CD8-positive, alpha-beta memory T cell (primary cell): ENCODE measurements at places on chromosomes 3 and 15. TPM values are rescaled to one million over a fixed set of nuclear protein-coding genes. Genes with fewer than 3 reads are reported as not detected.

Gene FBXO40
- not detected for polyA plus RNA-seq

Gene CFAP100
- polyA plus RNA-seq, result not detected

Gene ST6GAL1
- polyA plus RNA-seq, result 139 TPM

Gene CRABP1
- polyA plus RNA-seq, result not detected

Gene SATB1
- 89.6 TPM for polyA plus RNA-seq

Gene PARP15
- polyA plus RNA-seq, result 8.5 TPM

Gene WDR82
- 133 TPM for polyA plus RNA-seq

Gene IQCF5
- not detected for polyA plus RNA-seq

Gene SLC51B
- not detected for polyA plus RNA-seq

GRCh38 chr3:244041-244440, 47.5 kb downstream of the CHL1 start:
- DNase-seq, result no peak

GRCh38 chr3:119291062-119291700, 3.0 kb upstream of the ARHGAP31 start:
- no peak for DNase-seq

- no peak for DNase-seq
Measured at GRCh38 chr3:6985848-6986247, 124.9 kb downstream of the GRM7 start.

DNA sequence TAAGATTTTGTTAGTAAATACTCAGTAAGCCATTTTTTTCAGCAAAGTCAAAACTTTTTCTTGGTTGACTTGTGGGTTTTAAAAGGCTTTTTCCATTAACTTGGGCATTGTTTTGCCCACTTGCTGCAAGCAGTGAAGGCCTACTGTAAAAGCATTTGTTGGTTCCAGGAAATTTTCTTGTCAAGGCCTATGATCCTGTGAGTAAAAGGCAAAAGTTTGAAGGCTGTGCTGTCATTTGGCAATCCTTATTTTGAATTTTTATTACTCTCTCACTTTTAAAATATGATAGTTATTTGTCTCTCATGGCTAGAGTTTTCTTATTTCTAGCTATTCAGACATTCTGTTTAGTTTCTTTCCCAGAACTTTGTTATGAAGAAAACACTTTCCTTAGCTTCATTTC, 13.0 kb downstream of the P2RY12 start:
- no peak for DNase-seq

- DNase-seq, result peak; percentile 6
Measured at GRCh38 chr3:177777699-177778098, 580.4 kb upstream of the TBL1XR1 start.

GRCh38 chr3:127666676-127667075, 6.1 kb upstream of the ABTB1 start:
- no peak for DNase-seq

GRCh38 chr15:77720655-77721054, 87.9 kb upstream of the LINGO1 start:
- DNase-seq, result no peak

DNA sequence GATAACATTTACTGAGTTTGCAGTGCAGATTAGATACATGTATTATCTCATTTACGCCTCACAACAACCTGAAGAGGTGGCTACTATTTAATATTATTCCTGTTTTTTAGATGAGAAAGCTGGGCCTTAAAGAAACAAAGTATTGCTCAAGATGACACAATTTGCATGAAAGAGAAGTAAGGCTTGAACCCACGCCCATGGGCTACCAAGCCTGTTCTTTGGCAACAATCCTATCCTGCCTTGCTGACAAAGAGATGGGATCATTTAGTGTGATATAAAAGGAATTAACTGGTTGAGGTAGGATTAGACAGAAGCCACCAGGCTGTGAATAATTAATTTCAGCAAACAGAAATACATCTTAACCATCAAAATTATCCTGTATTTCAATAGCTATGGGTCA, 9.2 kb upstream of the LDHAL6B start:
- DNase-seq, result no peak

GRCh38 chr3:35201211-35201610, 438.1 kb upstream of the ARPP21 start:
- DNase-seq, result no peak

- no peak for DNase-seq
Measured at GRCh38 chr3:190655933-190656332, 142.0 kb downstream of the IL1RAP start.

- no peak for DNase-seq
Measured at GRCh38 chr15:89362203-89363101, 27.8 kb upstream of the POLG start.

DNA sequence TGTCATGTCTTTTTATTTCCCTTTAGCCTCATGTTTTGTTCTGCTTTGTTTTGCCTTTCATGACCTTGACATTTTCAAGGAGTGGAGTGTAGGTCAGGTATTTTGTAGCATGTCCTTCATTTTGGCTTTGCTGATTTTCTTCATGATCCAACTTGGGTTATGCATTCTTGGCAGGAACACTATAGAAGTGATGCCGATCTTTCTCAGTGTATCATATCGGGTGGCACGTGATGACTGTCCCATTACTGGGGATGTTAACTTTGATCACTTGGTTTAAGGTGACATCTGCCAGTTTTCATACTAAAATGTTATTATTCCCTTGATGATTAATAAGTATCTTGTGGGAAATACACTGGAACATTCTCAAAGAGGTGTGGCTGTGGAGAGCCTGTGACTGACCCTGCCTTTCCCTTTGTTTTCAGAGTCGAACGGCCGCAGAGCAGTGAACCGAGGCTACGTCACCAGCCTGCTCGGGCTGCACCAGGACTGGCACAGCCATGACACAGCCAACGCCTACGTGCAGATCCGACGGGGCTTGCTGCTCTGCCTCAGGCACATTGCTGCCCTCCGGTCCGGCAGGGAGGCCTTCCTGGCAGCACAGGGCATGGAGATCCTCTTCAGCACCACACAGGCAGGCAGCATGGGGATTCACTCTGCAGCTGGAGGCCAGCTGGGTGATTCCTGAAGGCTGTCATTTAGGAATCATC, 167.7 kb downstream of the AGBL1 start:
- no peak for DNase-seq

GRCh38 chr15:31597466-31597865, 270.8 kb downstream of the KLF13 start:
- no peak for DNase-seq

DNA sequence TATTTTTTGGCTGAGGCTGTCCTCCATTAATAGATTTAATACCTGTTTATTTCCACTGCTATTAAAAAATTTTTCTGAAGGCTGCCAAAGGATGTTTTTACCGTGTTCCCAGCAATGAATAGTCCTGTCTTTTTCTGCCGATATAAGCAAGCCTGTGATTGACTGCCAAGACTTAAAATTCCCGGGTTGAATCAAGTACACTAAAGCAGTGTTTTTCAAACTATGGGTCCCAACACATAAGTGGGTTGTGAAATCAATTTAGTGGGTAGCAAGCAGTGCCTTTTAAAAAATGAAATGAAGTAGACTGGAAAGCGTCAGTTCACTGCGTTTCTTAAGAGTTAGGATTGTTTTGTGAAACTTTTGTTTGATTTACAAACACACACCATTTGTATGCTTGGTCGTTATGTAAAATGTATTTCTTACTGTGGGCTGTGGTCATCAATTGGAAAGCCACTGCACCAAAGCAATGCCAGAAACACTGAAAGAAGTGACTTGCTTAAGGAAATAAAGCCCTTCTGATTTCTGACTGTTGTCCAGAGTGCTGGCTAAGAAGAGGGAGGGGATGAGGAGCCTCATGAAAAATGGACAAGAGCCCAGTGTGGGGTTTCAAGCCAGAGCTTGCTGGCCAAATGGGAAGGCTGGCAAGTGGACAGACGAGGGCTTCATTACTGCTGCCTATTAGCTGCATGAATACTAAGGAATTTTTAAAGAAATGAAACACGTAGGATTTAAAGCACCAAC, 206.0 kb downstream of the THRB start:
- no peak for DNase-seq

GRCh38 chr15:101305820-101306255, 10.8 kb upstream of the SNRPA1 start:
- no peak for DNase-seq

- DNase-seq, result no peak
Measured at GRCh38 chr3:159418571-159419526, 569.8 kb upstream of the IL12A start.

DNA sequence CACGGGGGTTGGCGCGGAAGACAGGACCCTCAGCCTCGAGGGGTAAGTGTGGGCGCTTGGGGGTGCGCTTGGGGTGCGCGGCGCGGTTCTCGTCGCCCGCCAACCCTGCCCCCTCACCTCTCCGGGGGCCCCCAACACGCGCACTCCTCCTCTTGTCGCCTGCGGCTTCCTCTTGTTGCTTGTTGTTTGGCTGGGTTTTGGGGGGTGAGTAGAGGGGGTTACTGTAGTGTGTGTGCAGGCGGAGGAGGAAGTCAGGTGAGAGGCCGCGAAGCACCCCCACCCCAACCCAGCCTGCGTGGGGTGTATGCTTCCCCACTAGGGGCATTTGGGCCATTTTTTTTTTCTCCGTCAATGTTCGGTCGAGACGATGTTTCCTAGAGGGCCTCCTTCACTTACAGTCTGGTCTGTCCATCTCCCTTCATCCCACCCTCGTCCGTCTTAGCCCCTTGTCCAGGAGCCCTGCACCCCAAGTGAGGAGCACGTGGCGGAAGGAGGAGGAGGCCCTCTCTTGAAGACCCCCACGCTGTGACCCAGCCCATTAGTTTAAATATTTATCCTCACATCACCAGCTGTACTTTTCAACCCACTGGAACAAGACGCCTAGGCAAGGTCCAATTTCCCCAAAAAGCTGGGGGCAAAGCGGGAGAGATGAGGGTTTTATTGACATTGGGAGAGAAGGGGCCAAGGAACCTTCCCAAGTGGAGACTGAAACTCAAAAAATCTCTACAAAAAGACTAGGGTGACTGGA, 20.4 kb upstream of the SATB1 start:
- DNase-seq, result peak; percentile 89

DNA sequence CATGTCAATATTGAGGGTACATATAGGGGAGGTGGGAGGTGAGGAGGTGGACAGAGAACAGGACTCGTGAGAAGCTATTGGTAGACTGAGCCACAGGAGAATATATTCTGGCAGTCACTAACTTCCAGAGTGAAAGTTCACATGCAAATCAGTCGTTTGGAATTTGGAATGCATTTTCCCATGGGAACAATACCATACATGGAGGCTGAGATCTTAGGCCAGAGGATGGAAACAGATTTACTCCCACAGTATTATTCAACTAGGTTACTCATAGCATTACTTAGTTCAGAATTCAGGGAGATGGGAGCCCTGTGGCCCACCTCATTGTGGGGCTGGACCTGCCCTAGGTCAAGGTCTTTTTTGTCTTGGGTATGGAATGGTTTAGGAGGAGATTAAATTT, 36.4 kb upstream of the ABHD2 start:
- no peak for DNase-seq

DNA sequence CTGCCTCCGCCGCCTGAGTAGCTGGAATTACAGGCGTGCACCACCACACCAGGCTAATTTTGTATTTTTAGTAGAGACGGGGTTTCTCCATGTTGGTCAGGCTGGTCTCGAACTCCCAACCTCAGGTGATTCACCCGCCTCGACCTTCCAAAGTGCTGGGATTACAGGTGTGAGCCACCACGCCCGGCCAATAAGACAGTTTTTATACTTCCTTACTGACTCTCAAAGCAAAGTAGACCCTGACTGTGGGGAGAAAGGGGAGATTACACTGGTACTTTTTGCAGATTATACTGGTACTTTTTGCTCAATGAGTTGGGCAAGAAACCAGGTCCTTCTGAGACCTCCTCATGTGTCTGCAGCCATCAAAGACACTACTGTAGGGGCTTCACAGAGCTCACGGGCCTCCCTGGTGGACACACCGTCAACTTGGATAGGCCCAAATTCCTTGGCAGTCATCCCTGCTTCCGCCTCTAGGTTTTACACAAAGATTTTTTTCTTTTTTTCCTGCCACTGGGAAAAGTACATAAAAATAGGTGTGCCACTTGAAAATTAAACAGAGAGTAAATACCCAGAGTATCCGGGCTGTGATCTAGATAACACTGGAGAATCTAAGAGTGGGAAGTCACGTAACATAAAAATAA, 143.3 kb upstream of the WNT5A start:
- DNase-seq, result no peak

DNA sequence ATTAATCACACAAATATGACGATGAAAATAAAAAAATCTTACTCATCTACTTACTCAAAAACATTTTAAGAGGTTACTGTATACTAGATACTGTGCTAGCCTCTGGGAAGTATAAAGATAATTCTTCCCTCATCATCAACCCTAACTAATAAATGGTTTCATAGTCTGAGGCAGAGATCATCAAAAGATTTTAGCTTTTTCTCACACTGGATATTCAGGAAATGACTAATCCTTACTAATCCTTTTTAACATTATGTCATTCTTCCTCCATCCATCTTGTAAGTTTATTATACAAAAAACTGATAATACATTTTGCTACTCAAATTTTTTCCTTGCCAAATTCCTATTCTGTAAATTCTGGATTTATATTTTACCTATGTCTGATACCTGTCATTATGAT, 29.7 kb downstream of the ACAD11 start:
- DNase-seq, result no peak

DNA sequence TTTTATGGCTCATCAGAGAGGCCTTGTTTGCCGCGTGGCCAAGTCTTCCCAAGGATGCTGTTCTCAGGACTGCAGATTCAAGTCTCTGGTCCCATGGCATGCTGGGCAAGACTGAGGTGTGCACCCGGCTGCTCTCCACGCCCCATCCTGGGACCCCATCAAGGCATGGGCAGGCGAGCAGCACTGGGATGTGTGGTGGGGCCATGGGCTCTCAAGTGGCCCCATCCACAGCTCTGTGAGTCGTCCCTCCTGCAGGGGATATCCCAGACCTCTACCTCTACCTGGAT, 13.1 kb upstream of the GP9 start:
- no peak for DNase-seq

DNA sequence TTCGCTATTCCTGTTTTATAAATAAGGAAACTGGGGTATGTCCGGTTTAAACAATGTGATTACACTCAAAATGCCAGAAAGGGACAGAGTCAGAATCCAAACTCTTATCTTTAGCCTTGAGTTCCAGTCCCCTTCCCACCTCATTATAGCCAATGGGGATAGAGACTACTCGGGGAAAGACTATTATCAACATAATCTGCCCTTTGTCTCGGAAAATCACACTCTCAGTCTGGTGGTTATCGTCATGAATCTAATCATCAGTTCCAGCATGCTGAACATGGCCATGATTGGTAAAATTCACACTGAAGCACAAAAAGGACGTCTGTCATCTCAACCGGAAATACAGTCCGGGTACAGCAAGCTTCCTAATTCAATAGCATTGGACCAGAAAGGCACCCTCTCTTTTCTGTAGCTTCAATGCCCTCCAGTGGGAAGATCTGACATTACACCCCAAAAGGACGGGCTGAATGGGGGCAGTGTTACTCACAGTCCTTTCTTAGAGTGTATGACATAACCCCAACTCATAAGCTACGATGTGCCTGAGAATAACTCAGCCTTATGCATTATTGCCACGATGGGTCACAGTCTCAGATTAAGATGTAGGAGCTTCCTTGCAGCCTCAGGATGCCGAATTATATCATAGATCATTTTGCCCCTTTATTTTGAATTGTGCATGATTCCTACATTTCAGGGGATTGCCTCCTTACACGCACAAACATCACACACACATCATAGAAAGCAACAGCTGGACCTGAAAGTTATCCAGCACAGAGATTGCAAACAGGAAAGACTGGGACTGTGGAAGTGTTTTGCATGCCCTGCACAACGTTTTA, 390.4 kb upstream of the LMCD1 start:
- DNase-seq, result peak; percentile 19
